Thymus (tissue), 14 donors: ENCODE measurements at places on chromosomes 7 and 10.

- H3K27me3 ChIP-seq = no peaks in the 10 kb centered on the region
- no peak overlapping the region for H3K4me3 ChIP-seq
- DNase-seq = no peak
- no peaks in the 10 kb centered on the region for H3K36me3 ChIP-seq
Measured at GRCh38 chr10:90373911-90374310, 483.9 kb downstream of the HTR7 start.

- H3K36me3 ChIP-seq = no peaks in the 10 kb centered on the region
- H3K27me3 ChIP-seq = no peaks in the 10 kb centered on the region
- H3K4me1 ChIP-seq = no peaks in the 10 kb centered on the region
- DNase-seq = no peak
Measured at GRCh38 chr10:3272300-3272699, 99.7 kb upstream of the PITRM1 start.

GRCh38 chr10:79238158-79238520, 109.1 kb upstream of the PPIF start:
- H3K36me3 ChIP-seq = peaks cover 15% of the 10 kb centered on the region
- DNase-seq = no peak
- H3K4me3 ChIP-seq = no peak overlapping the region
- H3K27me3 ChIP-seq = no peaks in the 10 kb centered on the region

- no peak for DNase-seq
- H3K4me3 ChIP-seq = no peak overlapping the region
- H3K27me3 ChIP-seq = no peaks in the 10 kb centered on the region
- H3K36me3 ChIP-seq = no peaks in the 10 kb centered on the region
- H3K4me1 ChIP-seq = no peaks in the 10 kb centered on the region
- no peak overlapping the region for H3K27ac ChIP-seq
Measured at GRCh38 chr7:5469375-5470166, 45.9 kb upstream of the TNRC18 start.

- no peaks in the 10 kb centered on the region for H3K4me1 ChIP-seq
- no peak overlapping the region for H3K27ac ChIP-seq
- no peak overlapping the region for H3K4me3 ChIP-seq
Measured at GRCh38 chr10:14466257-14466656, 135.5 kb upstream of the FRMD4A start.

- H3K36me3 ChIP-seq = no peaks in the 10 kb centered on the region
- H3K4me1 ChIP-seq = no peaks in the 10 kb centered on the region
- peaks cover 4% of the 10 kb centered on the region for H3K27me3 ChIP-seq
- no peak for DNase-seq
- H3K4me3 ChIP-seq = no peak overlapping the region
Measured at GRCh38 chr7:1703441-1703840, 33.4 kb downstream of the ELFN1 start.

- H3K4me1 ChIP-seq = no peaks in the 10 kb centered on the region
- no peaks in the 10 kb centered on the region for H3K27me3 ChIP-seq
- no peak overlapping the region for H3K4me3 ChIP-seq
- DNase-seq = no peak
- no peaks in the 10 kb centered on the region for H3K36me3 ChIP-seq
Measured at GRCh38 chr7:152752200-152752912, 7.2 kb upstream of the ACTR3B start.

- H3K36me3 ChIP-seq = no peaks in the 10 kb centered on the region
- no peak for DNase-seq
- peaks cover 3% of the 10 kb centered on the region for H3K4me1 ChIP-seq
- no peak overlapping the region for H3K4me3 ChIP-seq
- H3K27ac ChIP-seq = no peak overlapping the region
Measured at GRCh38 chr7:139827042-139827441, 2.0 kb upstream of the TBXAS1 start.

DNA sequence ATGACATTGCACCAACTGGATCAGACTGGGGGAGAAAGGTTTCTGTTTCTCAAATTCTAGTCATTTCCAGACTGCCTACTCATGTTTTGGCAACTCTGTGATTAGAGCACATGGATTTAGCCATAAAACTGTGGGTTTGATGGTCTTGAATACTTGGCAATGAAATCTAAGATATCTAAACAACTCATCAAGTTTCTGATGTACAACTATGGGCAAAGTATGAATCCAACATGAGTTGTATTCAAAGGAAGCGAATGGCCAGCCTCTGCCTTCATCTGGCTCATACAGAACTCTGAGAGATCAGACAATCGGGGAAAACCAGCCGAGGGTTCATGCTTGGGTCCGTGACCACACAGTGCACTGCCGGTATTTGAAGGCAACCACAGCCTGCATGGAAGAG, 144.3 kb downstream of the ADAM12 start:
- no peaks in the 10 kb centered on the region for H3K36me3 ChIP-seq
- H3K4me1 ChIP-seq = no peaks in the 10 kb centered on the region
- H3K4me3 ChIP-seq = no peak overlapping the region
- no peak overlapping the region for H3K27ac ChIP-seq

- DNase-seq = no peak
- no peaks in the 10 kb centered on the region for H3K27me3 ChIP-seq
- no peak overlapping the region for H3K4me3 ChIP-seq
- H3K27ac ChIP-seq = no peak overlapping the region
- H3K4me1 ChIP-seq = no peaks in the 10 kb centered on the region
Measured at GRCh38 chr7:154474903-154475520, 422.8 kb downstream of the DPP6 start.

- H3K36me3 ChIP-seq = peaks cover 63% of the 10 kb centered on the region
- no peak for DNase-seq
- no peaks in the 10 kb centered on the region for H3K27me3 ChIP-seq
- H3K27ac ChIP-seq = no peak overlapping the region
Measured at GRCh38 chr10:100239851-100240250, 10.5 kb upstream of the CHUK start.

GRCh38 chr7:3426064-3426463, 125.0 kb downstream of the SDK1 start:
- no peak overlapping the region for H3K4me3 ChIP-seq
- no peaks in the 10 kb centered on the region for H3K27me3 ChIP-seq
- no peak overlapping the region for H3K27ac ChIP-seq
- DNase-seq = no peak
- no peaks in the 10 kb centered on the region for H3K4me1 ChIP-seq

- H3K4me1 ChIP-seq = no peaks in the 10 kb centered on the region
- H3K4me3 ChIP-seq = no peak overlapping the region
- H3K27me3 ChIP-seq = no peaks in the 10 kb centered on the region
- H3K36me3 ChIP-seq = no peaks in the 10 kb centered on the region
Measured at GRCh38 chr7:97858221-97858620, 14.0 kb downstream of the ASNS start.

DNA sequence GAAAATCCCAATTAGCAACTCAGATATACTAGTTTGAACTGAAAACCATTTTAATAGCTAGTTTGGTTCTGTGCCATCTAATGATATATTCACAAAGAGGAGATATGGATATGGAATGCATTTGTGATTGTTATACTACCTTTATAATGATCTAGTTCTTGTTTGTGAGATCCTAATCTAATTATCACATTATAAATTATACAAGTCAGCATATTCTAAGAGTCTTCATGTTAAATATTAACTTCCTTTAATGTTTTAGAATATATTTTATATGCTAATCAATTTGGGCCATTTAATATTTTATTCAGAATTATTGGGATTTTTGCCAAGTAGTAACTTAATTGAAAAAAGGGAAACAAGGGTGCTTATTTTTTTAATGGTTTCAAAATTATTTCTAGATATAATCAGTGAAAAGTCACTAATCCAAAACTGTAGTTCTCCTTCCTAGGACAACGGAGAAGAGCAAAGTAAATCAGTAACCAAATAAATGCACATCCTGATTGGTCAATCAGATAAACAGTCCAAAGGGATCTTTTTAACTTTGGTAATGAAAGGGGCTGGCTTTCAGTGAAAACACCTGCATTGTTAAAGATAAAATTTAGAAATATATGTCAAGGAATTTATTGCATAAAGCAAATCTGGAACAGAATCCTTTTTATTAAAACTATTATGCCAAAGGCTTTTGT, 173.9 kb upstream of the MEOX2 start:
- H3K4me1 ChIP-seq = no peaks in the 10 kb centered on the region
- no peak for DNase-seq
- H3K4me3 ChIP-seq = no peak overlapping the region

- no peak overlapping the region for H3K4me3 ChIP-seq
- no peaks in the 10 kb centered on the region for H3K36me3 ChIP-seq
- no peaks in the 10 kb centered on the region for H3K27me3 ChIP-seq
- H3K27ac ChIP-seq = no peak overlapping the region
- no peak for DNase-seq
Measured at GRCh38 chr7:18228686-18229085, 201.0 kb upstream of the PRPS1L1 start.

- H3K27ac ChIP-seq = no peak overlapping the region
- no peaks in the 10 kb centered on the region for H3K36me3 ChIP-seq
- no peaks in the 10 kb centered on the region for H3K27me3 ChIP-seq
- no peak for DNase-seq
Measured at GRCh38 chr10:76311752-76312636, 880.6 kb downstream of the LRMDA start.

DNA sequence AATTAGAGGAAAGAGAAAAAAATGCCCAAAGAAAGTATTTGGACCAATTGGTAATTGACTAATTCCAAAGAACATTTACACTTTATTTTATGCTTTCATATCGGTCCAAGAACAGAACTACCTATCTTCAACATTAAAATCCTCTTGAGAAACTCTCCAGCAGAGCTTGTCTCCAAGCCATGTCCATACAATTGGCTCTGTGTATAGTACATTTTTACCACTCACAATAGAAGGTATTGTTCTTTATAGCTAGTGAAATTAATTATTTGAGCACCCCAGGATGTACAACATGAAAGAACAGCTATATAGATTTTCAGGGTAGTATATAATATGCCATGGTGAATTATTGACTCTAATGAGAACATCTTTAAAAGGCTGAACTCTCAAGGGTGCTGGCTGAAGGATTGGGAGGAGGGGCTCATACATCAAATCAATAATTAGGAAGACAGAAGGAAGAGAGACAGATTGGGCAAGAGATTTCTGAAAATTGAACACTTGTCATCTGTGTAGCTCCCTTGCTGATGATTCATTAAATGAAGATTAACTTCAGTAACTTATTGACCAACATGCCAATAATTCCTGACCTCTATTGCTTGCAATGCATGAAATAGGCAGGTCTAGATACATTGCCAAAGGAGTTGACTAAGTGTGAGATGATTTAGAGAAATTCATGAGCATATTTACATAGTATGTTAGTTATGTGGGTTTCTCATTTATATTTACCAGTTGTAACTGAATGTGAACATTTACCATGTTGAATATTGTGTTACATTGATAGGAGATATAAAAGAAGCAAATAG, 249.7 kb downstream of the MTERF1 start:
- H3K27me3 ChIP-seq = no peaks in the 10 kb centered on the region
- no peak overlapping the region for H3K4me3 ChIP-seq
- DNase-seq = no peak
- H3K27ac ChIP-seq = no peak overlapping the region
- H3K4me1 ChIP-seq = no peaks in the 10 kb centered on the region

DNA sequence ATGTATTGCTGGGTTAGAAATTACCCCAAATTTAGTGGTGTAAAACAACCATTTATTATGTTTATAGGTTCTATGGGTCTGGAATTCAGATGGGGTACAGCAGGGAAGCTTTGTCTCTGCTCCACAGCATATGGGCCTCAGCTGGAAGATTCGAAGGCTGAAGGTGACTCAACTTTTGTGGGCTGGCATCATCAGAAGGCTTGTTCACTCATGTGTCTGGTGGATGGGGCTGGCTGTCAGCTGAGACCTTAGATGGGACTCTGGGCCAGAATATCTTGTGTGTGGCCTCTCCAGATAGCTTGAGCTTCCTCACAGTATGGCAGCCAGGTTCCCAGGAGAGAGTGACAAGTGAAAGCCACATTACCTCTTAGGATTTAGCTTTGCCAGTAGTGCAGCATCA, 45.9 kb downstream of the ZNF503 start:
- no peaks in the 10 kb centered on the region for H3K4me1 ChIP-seq
- no peak for DNase-seq

DNA sequence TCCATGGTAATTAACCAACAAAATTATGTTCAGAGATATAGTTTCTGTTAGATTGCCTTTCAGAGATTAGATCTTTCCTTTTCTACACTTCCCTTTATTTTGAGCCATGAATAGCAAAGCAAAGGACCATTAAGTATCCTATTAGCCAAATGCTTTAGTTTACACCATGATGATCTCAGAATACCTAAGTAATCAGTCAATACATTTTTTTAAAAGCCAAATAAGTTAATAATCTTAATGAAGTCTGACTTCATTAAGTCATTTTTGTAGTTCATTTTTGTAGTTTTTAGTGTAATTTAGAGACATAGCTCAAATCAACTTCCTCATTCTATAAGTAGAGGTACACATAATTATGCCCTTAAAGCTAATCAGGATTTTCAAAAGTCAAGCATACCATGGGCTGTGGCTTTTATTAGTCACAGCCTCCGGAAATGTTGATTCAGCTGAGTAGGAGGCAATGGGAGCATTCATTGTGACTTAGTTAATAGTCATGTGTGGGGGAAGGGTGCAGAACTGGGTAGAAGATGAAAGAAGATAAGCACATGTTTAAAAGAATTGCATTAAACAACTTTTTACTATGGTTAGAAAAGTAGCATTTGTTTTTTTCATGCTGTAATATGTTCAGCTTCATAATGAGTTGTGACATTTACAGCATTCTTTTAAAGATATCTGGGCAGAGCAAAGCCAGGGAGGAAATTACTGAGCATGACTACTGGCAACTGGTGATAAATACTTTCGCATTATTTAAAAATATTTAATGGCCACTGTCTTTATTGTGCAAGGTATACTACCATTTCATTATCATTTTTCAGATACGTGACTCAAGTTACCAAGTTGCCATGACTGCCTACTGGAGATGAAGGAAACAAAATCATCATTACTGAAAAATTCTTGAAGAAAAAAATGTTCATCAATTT, 57.3 kb upstream of the CCDC71L start:
- H3K4me3 ChIP-seq = no peak overlapping the region
- no peaks in the 10 kb centered on the region for H3K27me3 ChIP-seq
- DNase-seq = peak; percentile 27
- no peaks in the 10 kb centered on the region for H3K4me1 ChIP-seq

DNA sequence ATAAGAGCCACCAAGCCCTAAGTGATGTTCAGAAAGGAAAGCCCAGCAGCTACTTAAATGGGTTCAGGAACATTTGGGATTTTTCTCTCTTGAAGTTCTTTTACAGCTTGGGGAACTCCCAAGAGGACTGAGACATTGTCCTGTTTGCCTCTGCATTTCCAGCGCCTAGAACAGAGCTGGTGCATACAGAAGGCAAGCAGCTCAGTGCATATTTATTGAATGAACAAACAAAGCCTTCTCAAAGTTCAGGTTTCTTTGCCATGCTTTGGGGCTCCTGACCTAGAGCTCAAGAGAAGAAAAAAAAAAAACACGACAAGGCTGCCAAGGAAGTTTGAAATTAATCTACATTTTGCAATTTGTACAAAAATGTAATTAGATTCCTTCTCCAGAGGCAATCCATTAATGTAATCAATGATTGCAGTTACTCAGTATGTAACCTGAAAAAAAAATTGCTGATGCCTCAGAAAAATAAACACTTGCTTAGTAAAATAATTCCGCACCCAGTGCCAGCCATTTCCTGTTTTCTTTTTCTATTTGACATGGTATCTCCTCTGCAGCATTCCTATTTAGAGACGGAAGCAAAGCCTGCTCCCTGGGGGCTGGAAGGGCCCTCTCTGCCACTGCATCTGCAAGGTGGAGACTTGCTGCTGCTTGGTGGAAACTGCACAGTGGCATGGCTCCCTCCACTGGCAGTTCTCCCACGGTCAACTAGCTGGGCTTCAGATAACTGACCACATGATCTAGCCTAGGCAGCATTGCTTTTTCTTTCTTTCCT, 157.3 kb downstream of the TMEM178B start:
- H3K4me3 ChIP-seq = no peak overlapping the region
- no peak overlapping the region for H3K27ac ChIP-seq
- no peaks in the 10 kb centered on the region for H3K27me3 ChIP-seq
- no peaks in the 10 kb centered on the region for H3K4me1 ChIP-seq
